ENCODE measurements at places on chromosomes 12 and 14. TPM values are rescaled to one million over a fixed set of nuclear protein-coding genes. Genes with fewer than 3 reads are reported as not detected.

DNA sequence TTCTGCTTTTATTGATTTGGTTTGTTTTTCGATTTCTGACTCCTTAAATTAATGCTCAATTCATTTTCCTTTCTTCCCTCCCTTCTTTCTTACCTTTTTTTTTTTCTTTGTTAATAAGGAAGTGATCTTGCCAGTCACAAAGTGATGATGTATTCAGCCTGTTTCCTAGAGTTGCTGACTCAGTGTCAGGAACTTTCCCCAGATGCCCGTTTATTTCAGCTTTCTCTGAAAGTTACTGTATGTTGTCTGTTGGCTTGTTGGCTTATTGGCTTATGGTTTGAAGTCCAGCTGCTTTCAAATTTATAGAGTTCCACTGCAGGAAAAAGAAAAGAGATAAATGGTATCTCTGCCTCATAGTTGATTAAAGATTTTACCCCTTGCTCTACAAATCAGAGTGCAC lies 12.4 kb upstream of the SLC6A15 start:
- DNase-seq: peak; percentile 16

GRCh38 chr14:81485372-81485771 lies 48.3 kb downstream of the SEL1L start:
- no peak for DNase-seq

- DNase-seq: peak; percentile 19
These were observed 334.0 kb upstream of the FLRT2 start for GRCh38 chr14:85195872-85196477.

GRCh38 chr14:54591461-54591860 lies 24.5 kb downstream of the SAMD4A start:
- DNase-seq: peak; percentile 93

- DNase-seq: no peak
These were observed 31.7 kb upstream of the DYNC1H1 start for GRCh38 chr14:101932673-101933072.

DNA sequence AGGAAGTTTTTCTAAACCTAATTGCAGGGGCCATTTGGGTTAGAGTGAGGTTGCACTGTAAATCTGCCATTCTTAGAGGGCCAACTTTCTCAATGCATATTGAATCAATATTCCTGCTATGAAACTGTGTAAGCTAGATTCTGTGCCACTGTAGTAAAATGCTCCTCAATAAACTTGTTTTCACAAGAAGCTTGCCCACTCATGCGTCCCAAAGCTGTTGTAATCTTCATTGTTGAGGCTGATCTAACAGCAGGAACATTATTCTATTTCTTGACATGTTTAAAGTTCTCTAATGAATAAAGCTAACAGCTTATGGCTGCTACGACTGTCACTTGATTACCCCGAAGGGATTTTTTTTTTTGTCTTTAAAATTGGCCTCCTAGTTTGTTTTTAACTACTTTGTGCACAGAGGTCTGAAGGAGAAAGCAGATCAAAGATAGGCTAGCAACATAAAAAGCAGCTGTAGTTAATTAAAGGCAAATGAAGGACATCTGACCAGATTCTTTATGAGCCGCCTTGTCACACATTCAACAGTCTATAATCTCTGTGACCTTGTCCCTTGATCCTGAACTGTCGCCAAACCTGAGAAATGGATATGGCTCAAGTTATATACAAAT lies 243.7 kb downstream of the PAX9 start:
- no peak for DNase-seq

Gene OR4N5
- total RNA-seq: not detected

Measured in PC-3 (cell line).